ENCODE measurements at places on chromosomes 5 and 9.

DNA sequence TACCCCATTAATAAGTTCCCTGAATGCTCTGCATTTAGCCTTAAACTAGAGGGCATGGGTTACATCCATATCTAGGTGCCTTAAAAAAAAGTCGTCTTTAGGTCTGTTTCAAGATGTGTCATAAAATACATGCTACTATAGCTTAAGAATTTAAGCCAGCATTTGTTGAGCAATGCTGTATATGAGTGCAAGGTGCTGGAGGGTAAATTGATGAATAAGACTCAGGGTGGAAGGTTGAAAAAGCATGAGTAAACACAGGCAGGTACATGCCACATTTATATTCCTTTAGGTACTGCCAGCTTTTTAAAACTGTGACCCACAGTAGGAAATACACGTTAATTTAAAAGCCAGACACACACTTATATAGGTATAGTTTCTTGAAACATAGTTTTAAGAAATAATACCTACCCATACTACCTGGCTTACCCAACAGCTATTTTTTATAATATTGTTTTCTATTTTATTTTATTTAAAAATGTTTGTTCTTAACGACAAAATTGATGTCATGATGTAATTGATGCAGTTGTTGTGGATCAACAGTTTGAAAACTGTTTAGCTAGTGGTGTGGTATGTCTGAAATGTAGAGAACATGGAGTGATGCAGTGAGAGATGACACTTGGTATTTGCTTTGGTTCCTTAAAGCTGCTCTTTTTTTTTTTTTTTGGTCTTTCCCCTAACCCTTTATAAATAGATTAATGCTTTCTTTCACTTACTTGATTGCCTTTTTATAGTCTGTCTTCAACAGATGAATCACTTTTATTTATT lies 3.9 kb downstream of the HMGCR start:
- no peak for DNase-seq

DNA sequence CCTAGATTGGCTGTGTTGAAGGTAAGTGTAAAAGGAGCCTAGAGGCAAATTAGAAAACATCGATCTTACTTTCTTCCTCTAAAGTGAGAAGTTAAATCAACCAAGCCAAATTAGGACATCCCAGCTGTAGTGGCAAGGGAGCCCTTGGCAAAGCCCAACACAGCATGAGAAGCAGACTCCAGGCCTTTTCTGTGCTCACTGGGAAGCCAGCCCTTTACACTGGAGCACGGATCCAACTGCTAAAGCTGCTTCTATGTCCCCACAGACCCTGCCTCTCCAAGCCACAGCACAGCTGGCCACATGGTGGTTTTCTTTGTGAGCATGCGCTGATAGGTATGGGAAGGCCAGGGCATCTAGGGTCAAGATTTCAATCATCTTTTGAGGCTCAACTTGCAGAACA lies 94.1 kb downstream of the APBA1 start:
- no peak for DNase-seq

- DNase-seq = no peak
Observed at GRCh38 chr5:151490627-151491026, 43.2 kb downstream of the SLC36A1 start.

DNA sequence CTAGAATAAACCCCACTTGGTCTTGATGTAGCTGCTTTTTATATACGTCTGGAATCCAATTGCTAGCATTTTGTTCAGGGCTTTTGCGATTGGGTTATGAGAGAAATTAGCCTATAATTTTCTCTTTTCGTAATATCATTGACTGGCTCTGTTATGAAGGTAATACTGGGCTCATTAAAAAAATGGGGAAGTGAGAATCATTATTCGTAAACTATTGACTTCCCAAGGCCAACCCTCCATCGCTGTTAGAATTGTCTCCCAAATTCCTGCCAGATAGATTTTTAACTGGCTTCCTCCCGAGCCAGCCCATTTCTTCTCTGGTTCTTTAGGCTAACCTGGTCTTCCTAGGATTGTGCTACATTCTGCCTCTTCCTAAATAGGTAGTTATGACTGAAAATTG lies 35.9 kb upstream of the GRPEL2 start:
- DNase-seq = no peak

DNA sequence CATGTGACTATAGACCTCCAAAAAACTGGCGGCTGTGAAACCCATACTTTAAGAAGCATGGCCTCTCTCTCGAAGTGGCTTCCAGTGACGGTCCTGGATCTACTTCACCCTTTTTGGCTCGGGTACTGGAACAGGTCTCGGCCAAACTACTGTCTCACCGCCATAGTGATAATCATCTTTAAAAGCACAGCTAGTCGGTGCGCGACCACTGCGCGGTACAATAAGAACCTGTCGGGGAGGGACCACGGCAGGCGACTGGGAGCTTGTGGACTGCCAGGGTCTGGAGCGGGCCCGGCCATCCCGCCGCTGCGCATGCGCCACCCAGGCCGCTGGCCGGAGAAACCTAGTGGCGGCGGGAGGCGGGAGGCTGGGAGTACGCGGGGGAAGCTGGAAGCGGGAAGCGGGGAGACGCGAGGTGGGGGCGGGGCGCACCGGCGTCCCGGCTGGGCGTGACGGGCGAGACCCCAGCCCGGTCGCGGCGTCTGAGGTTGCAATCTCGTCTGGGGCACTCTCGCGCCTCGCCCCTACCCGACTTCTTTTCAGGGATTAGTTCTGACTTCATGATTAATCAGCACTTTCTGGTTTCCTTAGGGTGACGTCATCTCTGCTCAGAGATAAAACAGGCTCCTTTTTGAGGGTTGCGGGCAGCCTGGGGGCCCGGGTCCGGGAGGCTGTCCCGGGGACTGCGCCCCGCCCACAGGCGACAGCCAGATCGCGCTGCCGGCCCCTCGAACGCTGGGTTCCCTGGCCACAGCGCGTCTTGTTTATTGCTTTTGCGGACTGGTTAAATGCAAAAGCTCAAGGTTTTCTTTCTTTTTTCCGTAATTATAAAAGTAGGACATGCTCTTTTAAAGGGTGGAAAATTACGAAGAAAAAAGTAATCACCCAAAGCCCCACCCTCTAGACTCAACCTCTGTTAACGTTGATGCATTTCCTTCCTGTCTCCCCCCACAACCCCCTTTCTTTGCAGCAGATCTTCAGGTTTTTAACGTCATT lies 266.8 kb downstream of the CWC27 start:
- peak; percentile 75 for DNase-seq

DNA sequence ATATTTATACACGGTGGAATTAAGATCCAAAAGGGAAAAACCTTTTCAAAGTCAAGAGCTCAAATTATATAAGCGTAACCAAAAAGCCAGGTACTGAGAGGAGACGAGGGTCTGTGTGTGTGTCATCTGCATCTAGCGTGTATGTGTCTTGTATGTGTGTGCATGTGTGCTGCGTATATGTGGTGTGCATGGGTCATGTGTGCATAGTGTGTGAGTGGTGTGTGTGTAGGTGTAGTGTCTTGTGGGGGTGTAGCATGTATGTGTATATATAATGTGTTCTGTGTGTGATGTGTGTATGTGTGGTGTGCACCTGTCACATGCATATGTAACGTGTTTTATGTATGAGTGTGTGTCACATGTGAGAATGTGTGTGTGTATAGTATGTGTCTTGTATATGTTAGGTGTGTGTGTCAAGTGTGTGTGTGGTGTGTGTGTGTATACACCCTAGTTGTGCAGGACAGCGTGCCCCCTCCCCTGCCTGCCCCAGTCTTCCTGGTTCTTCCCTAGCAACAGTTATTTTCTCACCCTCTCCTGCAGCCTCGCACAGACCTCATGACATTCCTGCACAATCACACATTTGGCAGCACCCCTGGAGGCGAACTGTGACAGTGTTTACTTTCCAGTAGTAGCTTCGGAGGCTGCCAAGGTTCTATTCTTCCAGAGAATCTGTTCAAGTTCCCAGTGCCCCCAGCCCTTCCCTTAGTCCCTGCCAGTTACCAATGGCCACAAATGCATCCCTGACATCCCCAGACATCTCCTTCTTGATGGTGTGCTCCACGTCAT lies 27.1 kb upstream of the TNIP1 start:
- no peak for DNase-seq

Measured in NCI-H1092 treated with DMSO at 0.1 percent for 48 hours (cell line).